ENCODE measurements at places on chromosomes 16 and 17. TPM values are rescaled to one million over a fixed set of nuclear protein-coding genes. Genes with fewer than 3 reads are reported as not detected.

- no peak for DNase-seq
Observed at GRCh38 chr17:27481327-27481726, 25.1 kb downstream of the KSR1 start.

- peak; percentile 51 for DNase-seq
Observed at GRCh38 chr17:82202981-82203380, 9.7 kb downstream of the CCDC57 start.

DNA sequence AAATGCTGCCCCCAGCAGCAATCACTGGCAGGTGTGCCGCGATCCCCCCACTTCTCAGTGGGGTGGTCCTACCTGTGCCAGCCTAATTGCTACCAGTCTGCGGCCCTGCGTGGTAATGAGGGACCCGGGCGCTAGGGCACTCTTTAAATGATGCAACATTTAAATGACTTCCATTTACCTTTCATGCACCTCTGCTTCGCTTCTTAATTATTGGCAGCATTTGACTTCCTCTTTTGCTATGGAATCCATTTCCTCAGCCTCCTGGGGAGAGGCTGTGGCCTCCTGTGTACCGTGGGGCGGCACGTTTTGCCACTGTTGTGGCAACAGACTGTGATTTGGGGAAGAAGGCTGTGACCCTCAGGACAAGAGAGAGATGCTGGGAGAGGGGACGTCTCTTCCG, 86.1 kb downstream of the RPA1 start:
- no peak for DNase-seq

- DNase-seq = no peak
Observed at GRCh38 chr16:85461022-85461813, 151.9 kb upstream of the GSE1 start.

- no peak for DNase-seq
Observed at GRCh38 chr17:20072692-20072992, 63.5 kb downstream of the SPECC1 start.

DNA sequence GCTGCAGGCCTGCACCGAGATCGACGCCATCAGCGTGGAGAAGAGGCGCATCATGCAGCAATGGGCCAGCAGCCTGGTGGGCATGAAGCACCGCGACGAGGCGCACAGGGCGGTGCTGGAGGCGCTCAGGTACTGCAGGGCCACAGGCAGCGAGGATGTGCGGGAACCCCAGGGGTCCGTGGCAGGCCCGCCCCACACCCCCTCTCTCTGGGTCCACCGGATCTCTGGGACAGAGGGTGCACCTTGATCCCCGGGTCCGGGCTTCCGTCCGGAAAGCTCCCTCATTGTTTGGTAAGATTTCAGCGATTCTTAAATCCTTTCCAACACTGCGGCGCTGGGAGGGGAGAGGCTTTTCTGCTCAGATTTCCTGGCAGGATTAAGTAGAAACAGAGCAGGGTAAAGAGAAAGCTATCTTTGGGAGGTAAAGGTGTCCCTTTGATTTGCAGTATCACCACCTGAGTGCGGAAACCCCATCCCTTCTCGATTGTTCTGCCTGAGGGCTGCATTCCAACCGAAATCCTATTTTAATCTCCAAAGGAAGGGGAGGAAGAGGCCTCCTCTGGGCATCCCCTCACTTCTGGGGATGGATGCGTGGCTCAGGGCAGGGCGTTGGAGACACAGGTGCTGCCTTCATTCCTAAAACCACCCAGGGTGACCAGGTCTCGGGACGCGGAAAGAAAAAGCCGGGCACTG, 29.2 kb downstream of the CCDC40 start:
- DNase-seq = no peak

DNA sequence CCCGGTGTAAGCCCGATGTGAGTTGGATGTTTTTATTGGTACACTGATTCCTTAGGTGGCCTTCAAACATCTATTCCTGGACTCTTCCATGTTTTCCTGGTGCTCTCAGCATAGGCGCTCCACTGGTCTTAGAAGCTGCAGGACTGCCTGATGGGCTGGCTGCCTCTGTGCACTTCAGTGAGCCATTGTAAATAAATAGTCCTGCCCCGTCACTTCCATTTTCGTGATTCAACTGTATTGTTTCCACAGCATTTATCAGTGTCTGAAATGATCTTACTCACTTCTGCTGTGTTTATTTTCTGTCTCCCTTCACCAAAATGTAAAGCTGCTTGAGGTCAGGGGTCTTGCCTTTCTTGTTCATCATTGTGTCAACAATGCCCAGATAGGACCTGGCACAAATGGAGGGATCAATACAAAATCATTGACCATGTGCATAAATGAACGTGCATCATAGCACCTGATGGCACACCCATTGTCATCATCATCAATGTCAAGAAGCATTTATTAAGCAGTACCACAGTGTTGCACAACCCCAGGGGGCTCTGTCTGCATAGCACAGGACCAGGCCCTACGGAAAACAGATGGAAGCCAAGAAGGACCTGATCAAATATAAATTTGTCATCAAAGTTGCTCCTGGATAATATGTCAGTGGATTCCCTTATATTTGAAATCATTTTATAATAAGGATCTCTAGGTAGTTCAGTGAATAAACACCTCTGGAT, 66.6 kb upstream of the CPHXL start:
- DNase-seq = no peak

DNA sequence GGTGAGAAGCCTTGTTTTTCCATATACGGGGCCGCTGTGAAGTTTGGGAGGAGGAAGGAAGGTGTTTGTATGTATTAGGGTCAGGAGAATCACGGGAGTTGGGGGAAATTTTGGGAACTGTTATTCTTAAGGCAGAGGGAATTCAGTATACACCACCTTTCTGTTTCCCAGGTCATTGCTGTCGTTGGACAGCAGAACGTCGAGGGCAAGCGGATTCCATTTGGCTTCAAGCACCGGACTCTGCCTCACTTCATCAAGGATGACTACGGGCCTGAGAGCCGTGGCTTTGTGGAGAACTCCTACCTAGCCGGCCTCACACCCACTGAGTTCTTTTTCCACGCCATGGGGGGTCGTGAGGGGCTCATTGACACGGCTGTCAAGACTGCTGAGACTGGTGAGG, 17.6 kb downstream of the POLR2A start:
- DNase-seq = no peak

DNA sequence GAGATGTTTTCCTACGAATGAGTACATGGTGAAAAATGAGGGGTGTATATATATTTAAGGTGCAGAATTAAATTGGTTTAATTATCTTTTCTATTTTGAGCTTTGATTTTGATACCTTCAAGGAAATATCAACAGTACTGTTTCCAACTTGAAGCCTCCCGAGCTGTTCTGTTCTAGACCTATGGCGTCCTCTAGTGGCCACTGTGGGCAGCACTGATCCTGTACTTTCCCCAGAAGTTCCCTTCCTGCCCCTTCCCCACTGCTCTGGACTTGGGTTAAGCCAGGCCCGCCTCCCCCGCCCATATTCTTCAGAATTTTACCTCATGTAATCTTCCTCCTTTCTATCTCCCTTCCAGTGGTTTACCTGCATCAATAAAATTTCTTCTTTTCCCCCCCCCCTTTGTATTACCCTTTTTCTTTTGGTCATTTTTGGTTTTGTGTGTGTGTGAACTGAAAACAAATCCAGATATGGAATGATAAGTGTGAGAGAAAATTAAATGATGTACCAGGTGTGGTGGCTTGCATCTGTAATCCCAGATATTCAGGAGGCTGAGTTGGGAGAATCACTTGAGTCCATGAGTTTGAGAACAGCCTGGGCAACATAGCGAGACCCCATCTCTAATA, 1643.5 kb downstream of the TP53TG3F start:
- DNase-seq = no peak

- DNase-seq = peak; percentile 72
Observed at GRCh38 chr16:19898924-19899604, 14.4 kb upstream of the GPRC5B start.

- peak; percentile 64 for DNase-seq
Observed at GRCh38 chr17:41403404-41404023, 6.1 kb upstream of the KRT31 start.

DNA sequence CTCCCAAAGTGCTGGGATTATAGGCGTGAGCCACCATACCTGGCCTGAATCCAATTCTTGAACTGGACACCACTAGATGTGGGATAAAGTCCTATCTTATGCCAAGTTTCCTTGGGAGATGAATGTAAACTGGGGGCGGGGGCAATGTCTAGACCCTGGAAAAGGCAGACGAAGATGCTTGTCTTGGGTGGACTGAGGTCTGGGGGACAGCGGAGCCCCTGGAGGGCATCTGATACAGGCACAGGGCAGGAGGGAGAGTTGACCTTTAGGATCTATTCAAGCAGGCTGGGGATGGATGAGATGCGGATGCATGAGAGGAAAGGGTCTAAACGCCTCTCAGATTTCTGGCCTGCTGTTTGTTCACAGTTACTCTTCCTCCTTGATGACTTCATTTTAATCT, 11.7 kb downstream of the C1QTNF1 start:
- no peak for DNase-seq

DNA sequence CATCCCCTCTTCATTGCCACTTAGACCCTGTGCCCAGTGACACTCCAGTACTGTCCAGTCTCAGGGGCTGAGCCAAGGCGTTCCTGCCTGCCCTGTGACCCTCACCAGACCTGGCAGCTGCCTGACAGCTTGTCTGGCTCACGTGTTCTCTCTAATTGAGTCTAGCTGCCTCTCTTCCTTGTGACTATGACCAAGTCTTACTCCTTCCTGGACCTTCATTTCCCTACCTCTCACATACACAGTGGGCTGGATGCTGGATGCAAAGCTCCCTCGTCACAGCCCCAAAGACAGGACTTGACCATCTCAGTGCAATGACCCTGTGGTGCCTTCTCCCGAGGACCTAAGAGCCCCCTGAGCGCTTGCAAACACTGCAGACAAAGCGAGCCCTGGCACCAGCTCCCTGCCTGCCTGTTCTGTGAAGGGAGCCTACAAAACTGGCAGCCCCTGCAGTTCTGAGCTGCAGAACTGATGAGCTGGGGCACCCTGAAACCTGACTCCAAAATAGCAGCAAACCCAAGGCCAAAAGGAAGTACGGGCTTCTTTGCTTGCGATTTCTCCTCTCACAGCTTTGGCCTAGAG, 1.7 kb downstream of the DEXI start:
- DNase-seq = peak; percentile 36

GRCh38 chr17:64091116-64091515, 38.8 kb downstream of the ERN1 start:
- DNase-seq = no peak

DNA sequence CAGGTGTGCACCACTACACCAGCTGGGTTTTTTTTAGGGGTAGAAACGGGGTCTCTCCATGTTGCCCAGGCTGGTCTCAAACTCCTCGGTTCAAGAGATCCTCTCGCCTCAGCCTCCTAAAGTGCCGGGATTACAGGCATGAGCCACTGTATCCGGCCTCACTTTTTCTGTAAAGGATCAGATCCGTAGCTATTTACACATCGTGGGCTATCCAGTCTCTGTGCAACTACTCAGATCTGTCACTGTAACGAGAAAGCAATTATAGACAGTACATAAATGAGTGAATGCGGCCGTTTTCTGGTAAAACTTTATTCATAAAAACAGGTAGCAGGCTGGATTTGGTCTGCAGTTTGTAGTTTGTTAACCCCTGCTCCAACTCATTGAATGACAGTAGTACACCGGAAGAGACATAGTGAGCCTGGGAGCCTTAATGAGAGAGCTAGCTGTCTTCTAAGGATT, 44.5 kb downstream of the VMP1 start:
- DNase-seq = no peak

GRCh38 chr16:75053791-75054555, 55.1 kb downstream of the ZNRF1 start:
- DNase-seq = peak; percentile 34

GRCh38 chr16:24978370-24978914, 36.7 kb downstream of the ARHGAP17 start:
- DNase-seq = no peak

GRCh38 chr17:37064956-37065355, 116.2 kb downstream of the AATF start:
- no peak for DNase-seq

- no peak for DNase-seq
Observed at GRCh38 chr17:77165577-77165976, 24.8 kb downstream of the SEC14L1 start.

DNA sequence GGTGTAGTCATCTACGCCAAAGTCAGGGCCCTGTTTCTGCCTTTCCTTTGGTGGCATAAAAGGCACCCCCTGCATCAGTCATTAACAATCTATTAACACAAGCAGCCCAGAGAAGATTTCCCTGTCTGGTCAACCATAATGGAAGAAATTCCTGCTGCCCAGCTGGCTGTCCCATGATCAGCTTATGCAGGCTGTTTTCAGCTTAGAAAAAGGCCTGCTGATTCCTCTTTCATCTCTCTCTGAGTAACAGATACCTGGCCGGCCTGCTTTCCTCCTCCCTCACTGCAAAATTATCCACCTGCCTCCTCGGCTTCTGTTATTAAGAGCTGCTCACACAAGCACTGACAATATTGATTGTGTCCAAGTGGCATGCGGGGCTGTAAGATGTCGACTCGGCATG, 70.3 kb upstream of the MMP2 start:
- no peak for DNase-seq

- DNase-seq = no peak
Observed at GRCh38 chr16:49369651-49370611, 3.7 kb upstream of the C16orf78 start.

DNA sequence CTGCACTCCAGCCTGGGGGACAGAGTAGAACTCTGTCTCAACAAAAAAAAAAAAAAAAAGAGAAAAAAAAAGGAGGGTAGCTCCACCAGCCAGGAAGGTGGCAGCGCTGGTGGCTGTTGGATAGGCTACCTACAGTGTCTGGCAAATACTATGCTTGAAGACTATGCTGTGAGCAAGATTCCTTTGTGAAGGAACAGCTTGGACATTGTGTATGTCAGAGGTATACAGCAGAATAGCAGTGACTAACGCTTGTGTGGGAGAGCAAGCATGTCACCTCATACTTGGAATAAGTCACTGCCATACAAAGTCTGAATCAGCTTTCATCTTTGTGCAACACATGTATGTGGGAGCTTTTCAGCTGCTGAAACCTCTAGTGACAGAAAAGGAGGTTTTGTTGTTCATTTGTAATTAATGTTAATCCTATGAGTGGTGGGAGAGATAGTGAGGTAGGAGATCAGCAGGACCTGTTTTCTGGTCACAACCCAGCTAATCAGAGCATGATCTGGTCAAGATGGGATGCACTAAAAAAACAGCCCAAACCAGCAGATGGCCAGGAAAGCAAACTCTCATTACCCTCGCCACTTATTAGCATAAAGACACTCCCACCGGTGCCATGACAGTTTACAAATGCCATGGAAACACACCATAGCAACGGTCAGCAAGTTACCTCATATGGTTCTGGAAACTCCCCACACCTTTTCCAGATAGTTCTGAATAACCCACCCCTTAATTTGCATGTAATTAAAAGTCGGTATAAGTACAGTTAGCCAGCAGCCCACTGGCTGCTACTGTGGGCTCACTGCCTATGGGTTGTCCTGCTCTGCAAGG, 6.8 kb upstream of the ITGAD start:
- DNase-seq = peak; percentile 10

- DNase-seq = no peak
Observed at GRCh38 chr16:65449526-65449925, 327.7 kb upstream of the CDH11 start.

Gene KRTAP2-1
- not detected for total RNA-seq

Gene SLC35G6
- total RNA-seq = not detected

Gene LRRC37A3
- 3.9 TPM for total RNA-seq

Gene CFDP1
- total RNA-seq = 82.4 TPM

Gene HOXB5
- 0.17 TPM for total RNA-seq

Gene MT4
- not detected for total RNA-seq

Gene BORCS6
- total RNA-seq = 16.6 TPM

Measured in dermis blood vessel endothelial cell (primary cell).